H4 (cell line): ENCODE measurements at places on chromosomes 1 and 21. TPM values are rescaled to one million over a fixed set of nuclear protein-coding genes. Genes with fewer than 3 reads are reported as not detected.

DNA sequence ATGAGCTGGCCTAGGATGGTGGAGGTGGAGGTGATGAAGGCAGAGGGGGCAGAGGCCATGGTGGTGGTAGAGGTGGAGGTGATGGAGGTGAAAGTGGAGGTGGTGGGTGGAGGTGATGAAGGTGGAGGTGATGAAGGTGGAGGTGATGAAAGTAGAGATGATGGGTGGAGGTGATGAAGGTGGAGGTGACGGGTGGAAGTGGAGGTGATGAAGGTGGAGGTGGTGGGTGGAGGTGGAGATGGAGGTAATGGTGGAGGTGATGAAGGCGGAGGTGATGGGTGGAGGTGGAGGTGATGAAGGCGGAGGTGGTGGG is 19.7 kb upstream of the NPHP4 start:
- DNase-seq, result no peak

DNA sequence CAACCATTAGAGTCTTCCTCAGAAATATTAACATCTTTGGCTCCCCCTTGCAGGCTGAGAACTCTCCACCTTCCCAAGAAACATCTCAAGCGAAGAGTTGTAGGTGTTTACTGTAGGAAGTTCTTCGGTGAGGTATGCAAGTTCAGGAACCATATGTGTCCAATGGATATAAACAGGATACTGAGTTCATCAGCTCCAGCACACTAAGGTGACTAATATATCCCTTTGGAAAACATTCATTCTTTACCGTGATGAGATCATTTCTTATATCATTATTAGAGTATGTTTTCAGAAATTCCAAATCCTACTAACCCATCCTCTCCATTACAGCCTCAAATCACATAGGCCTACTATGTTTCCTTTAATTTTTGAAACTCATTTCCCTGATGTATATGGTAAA is 37.3 kb upstream of the PRMT6 start:
- no peak for DNase-seq

- peak; percentile 5 for DNase-seq
These were observed 100.2 kb downstream of the DPYD start for GRCh38 chr1:97820470-97821188.

GRCh38 chr21:21383126-21383525 is 384.9 kb downstream of the NCAM2 start:
- DNase-seq, result no peak

The PDE4B gene
- total RNA-seq, result 7.1 and 9.4 TPM in 2 replicates
